ENCODE measurements at places on chromosomes 7 and 10.

DNA sequence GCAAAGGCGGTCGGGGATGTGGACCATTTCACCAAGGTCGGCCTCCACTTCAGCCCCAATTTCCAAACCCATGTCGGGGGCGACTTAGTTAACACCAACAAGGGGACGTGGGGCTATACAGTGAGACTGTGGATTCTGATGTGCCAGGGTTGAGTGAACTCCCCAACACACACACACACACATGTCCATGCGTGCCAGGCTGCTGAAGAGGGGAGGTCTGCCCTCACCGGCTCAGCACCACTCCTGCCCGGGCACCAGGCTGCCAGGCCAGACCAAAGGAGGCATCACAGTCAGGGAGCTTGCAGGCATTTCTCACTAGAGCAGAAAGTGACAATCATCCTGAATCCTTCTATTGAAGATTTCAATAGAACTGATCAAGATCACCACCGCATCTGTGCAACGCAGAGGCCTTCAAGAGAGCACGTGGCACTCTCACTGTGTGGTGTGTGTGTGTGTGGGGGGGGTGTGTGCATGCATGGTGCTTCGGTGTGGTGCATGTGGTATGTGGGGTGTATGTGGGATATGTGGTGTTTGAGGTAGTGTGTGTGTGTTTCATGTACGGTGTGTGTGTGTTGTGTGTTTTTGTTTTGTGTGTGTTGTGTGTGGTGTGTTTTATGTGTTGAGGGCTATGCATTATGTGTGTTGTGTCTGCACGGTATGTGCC is 403.5 kb upstream of the RNF32 start:
- DNase-seq, result no peak

DNA sequence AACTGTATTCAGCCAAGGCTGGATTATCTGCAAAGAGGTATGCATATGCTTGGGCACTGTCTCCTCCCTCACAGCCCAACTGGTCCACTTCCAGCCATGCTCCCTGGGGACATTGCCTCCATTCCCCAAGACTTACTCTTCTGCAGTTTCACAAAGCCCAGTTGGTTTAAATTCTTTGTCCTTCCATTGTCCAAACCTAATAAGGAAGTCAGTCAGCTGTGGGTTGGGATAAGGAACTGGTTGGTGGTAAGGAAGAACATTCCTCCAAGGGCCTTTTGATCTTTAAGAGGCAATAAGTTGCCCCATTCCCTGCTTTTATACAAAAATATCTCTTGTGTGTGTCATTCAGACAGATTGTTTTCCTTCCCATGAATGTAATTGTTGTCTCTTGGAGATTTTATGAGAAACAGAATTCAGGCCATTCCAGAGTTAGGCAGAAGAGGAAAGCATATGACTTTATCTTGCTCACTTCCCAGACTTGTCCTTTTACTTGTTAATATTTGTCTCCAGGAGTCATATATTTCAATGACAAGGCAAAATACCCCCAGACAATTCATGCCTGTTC is 673.7 kb downstream of the SUGCT start:
- DNase-seq, result no peak

- no peak for DNase-seq
Measured at GRCh38 chr7:4079366-4079765, 602.7 kb upstream of the FOXK1 start.

DNA sequence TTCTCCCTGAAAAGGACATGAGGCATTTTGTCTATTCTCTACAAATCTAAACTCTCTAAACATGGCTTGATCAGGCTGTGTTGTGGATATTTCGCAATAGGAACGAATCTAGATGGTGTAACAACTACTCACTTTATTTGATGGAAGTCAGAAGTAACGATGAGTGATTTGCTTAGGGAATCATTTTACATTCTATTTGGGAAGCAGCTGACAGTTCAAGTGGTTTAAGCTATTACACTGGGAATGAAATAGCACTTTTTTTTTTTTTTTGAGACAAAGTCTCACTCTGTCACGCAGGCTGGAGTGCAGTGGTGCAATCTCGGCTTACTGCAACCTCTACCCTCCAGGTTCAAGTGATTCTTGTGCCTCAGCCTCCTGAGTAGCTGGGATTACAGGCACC is 44.1 kb downstream of the NPY start:
- DNase-seq, result no peak

DNA sequence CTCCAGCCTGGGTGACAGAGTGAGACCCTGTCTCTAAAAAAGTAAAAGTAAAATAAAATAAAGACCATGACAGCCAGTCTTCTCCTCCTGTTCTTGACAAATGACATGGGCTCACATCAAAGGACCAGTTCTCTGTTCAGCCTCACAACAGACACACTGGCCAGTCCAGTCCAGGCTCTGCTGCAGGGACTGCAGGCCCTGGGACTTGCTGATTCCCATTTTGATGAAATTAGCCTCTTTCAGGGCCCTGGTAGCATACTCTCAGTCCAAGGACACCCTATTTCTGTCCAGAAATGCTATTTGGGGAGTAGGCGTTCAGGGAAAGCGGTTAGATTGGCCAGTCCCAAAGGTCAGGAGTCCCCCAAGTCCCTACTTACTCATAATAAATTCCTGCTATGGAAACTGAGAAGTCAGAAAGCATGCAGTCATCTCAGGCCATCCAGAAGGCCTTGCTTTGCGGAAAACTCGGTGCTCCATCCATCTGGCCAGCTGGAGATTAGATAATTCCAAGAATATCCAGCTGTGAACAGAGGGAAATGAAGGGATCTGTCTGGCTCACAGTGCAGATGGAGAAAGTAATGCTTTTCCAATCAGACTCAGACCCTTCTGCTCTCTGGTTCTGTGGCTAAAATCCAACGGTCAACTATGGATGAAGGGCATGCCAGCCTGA is 74.4 kb downstream of the RAB11FIP2 start:
- DNase-seq, result no peak

DNA sequence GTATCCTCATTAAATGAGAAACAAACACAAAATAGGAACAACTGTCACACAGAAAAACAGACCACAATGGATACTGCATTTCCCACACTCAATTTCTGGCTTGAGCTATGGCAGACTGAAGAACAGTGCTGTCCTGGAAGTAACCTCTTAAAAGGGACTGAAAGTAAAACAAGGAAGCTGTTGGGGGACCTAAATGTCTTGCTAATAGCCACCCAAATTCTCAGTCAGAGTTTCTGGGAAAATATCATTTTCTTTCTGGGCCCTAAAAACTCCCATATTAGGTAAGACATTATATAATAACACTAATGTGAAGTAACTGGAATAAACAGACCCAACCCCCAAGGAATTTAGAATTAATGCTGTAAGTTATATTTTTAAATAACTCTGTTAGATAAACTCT is 80.9 kb upstream of the TFEC start:
- no peak for DNase-seq

- peak; percentile 69 for DNase-seq
Measured at GRCh38 chr7:71752171-71752935, 620.4 kb downstream of the GALNT17 start.

- no peak for DNase-seq
Measured at GRCh38 chr7:111439977-111440376, 122.3 kb downstream of the IMMP2L start.

DNA sequence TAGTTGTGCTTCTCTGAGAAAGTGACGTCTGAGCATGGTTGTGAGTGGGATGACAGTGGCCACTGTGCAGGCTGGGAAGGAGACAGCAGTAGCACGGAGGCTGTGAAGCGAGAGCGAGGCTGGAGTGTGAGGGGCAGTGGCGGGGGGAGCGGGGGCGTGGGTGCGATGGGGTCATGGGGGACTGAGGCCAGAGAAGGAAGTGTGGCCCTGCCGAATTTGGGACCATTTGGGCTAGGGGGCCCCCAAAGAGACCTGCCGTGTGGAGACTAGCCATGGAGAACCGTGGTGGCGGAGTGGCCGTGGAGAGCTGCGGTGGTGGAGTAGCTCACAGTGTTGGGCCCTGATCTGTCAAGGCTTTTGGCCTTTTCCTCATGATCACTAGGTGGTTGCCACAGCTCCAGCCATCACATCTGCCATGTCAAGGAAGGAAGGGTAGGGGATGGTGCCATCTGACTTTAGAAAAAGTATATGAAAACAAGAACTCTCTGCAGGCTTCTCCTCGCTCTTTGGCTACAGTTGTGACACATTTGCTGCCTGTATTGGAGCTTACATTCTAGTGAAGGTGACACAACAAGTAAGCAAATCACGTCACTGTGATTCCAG is 61.4 kb downstream of the MGMT start:
- no peak for DNase-seq

GRCh38 chr7:16318989-16319915 is 102.1 kb downstream of the CRPPA start:
- DNase-seq, result no peak

GRCh38 chr7:15556339-15557105 is 5.3 kb downstream of the AGMO start:
- DNase-seq, result no peak

GRCh38 chr7:25931156-25931555 is 220.8 kb upstream of the NFE2L3 start:
- DNase-seq, result no peak

DNA sequence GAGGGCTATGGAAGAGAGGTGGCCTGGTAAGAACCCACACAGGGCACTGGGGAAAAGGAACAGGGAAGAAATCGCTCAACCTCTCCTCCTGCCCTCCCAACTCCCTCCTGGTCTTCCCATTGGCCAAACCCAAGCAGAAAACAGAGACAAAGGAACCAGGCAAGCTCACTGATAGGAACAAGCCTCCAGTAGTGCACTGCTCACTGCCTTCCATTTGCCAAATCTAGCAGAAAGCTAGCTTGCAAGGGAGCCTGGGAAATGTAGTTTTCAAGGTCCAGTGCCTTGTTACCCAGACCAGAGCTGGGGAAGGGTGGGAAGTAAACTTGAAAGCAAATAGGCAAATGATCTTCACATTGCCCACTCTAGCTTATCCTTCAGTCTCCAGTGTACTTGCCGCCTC is 556.1 kb upstream of the AUTS2 start:
- DNase-seq, result no peak

DNA sequence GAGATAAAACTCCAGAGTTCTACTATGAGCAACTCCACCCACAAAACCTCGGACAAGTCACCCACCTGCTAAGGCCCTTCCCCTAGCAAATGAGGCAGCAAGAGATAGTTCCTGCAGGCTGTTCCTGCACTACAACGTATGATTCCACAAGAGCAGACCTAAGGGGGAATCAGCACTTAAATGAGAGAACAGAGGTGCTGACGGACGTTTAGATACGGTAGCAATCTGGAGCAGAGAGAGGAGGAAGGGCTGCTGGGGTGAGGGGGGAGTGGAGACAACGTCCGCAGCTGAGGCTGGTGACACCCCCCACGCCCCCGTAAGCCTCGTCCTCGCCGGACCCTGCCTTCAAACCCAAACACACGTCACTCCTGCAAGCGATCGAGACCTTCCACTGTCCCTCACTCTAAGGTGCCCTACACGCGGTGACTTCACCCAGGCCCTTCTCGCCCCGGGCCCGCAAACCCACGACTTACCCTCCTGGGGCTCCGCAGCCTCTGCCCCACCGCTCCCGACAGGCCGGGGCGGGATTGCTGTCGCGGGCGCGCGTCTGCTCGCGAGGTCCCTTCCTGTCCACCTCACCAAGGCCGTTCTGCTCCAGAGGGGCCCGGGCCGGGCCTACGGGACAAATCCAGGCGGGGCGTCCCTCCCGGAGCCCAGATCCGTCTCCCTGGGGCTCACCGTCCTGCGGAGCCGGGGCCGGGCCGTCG is 635 bp downstream of the ZNF12 start:
- peak; percentile 63 for DNase-seq

DNA sequence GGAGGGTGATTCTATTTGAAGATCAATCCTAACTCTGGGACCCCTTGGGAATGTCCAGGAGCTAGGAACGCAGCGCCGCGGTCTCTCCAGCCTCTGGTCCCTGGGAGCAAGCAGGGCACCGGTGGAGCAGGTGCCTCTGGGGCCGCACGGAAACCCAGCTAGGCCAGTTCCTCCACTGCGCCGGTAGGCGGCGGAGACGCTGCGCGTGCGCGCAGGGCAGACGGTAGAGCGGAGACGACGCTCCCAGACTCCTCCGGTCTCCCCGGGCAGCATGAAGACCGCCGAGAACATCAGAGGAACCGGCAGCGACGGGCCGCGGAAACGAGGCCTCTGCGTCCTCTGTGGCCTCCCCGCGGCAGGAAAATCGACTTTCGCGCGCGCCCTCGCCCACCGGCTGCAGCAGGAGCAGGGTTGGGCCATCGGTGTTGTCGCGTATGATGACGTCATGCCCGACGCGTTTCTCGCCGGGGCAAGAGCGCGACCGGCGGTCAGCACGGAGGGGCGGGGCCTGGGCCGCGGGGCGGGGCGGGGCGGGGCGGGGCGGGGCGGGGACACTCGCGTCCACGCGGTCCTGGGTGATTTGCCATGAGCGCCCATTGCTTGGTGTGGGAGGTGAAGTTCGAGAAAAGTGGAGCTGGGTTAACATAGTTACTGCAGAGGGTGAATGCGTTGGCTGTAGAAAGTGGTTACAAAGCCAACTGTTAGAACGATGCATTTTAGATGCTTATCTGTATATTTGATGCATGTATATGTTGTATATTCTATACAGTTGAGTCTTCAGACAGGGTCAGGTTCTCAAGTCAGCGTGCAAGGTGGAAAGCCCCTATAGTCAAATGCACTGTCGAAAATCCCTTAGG is at the start of gene PSTK:
TSS of gene PSTK (plus strand) at position 193 of the 857 bp plus-strand sequence. CDS start at position 272, 79 bp downstream.
- DNase-seq, result peak; percentile 96
